ENCODE measurements at places on chromosomes 5 and 9.

GRCh38 chr9:35085078-35085477, 5.3 kb upstream of the FANCG start:
- DNase-seq: no peak

DNA sequence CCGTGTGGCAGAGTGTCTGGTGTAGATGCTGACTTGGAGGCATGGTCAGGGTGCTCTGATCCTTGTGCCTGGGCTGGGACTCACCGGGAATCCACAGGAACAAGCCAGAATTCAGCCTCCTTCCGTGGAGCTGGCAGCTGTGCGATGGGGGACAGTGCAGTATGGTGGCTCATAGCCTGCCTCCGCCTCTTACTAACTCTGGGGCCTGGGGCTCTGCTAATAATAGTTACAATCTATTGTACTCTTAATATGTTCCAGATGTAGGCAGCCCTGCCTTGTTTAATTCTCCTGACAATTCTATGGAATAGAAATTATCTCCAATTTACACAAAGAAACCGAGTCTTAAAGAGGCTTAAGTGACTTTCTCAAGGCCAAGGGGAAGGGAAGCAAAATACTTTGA, 77.6 kb downstream of the PCDH1 start:
- no peak for DNase-seq

- peak; percentile 43 for DNase-seq
Measured at GRCh38 chr9:133991964-133992779, at the start of gene VAV2. TSS of gene VAV2 (minus strand) at chr9:133992324. CDS start at chr9:133992278, 46 bp downstream.

GRCh38 chr5:178123966-178124925, 6.6 kb upstream of the RMND5B start:
- DNase-seq: no peak

DNA sequence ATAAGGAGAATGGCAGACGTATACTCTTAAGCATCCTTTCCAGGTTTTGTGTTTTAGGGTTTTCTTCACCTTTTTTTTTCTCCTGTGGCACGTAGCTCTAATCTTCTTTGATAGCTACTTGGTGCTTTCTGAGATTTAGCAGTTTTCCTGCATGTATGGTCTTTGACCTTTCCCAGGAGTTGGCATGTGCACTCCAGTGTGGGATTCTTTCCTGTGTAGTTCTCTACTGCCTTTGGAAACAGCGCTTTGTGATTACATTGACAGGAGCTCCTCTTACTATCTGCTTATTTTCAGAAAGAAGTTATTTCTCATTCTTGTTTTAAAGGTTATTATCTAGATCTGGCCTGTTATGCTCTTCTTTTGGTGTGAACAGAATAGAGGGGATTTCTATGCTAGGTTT, 65.5 kb downstream of the UNC13B start:
- no peak for DNase-seq

Data from choroid plexus epithelial cell (primary cell).